ENCODE measurements at places on chromosomes 3 and 15.

DNA sequence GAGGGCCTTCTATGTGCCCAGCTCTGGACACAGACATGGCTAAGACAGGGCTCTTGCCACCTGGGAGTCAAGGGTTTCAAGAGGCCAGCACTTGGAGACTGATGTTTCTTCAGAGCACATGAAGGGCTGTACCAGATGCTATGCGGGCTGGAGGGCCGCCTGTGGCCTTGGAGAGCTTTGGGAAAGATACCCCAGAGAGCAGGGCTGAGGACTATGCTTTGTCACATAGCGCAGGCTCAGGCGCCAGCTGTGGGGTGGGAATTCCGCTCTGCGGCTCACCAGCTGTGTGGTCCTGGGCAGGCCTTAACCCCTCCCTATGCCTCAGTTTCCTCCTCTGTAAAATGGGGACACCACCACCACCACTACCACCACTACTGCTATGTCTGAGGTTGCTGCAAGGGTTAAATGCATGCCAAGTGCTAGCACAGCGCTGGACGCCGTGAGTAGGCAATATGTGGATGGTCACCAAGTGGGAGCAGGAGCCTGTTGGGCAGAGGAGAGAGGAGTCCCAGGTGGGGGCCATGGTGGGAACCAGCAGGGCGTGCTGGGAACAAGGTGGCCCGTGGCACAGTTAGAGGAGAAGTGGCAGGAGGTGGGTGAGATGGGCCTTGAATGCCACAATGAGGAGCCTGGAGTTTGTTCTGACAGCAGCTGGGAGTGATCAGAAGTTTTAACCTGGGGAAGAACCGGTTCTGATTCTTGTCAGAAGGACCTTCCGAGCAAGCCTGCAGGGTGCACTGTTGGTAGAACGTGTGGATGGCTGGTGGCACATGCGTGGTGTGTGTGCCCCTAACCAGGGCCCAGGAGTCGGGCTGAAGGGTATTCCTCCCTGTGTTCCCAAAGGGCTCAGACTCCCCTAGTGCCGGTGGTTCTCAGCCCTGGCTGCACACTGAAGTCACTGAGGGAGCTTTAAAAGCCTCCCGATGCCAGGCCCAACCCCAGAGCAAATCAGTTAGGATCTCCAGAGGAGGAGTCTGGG, 41.7 kb downstream of the FEM1B start:
- DNase-seq: no peak

- no peak for DNase-seq
These were observed 172.0 kb downstream of the TCF12 start for GRCh38 chr15:57090496-57090859.

GRCh38 chr3:118380576-118380975, 654.1 kb downstream of the IGSF11 start:
- no peak for DNase-seq

DNA sequence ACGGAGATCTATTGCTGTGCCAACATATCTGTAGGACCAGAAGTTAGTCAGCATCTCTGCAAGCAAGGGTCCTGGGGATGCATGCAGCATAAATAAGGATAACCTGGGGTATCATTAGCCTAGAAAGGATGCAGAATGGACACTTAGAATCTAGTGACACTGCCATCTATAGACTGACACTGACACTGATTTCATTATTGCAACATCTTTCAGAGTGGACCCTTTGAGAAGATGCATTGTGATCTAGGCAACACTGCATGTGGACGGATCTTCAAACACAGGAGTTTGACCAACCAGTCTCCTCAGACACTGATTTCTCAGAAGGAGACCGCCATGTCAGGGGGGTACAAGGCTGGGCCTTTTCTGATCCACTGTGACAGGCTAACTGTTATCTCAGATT, 52.4 kb downstream of the SCN10A start:
- no peak for DNase-seq

DNA sequence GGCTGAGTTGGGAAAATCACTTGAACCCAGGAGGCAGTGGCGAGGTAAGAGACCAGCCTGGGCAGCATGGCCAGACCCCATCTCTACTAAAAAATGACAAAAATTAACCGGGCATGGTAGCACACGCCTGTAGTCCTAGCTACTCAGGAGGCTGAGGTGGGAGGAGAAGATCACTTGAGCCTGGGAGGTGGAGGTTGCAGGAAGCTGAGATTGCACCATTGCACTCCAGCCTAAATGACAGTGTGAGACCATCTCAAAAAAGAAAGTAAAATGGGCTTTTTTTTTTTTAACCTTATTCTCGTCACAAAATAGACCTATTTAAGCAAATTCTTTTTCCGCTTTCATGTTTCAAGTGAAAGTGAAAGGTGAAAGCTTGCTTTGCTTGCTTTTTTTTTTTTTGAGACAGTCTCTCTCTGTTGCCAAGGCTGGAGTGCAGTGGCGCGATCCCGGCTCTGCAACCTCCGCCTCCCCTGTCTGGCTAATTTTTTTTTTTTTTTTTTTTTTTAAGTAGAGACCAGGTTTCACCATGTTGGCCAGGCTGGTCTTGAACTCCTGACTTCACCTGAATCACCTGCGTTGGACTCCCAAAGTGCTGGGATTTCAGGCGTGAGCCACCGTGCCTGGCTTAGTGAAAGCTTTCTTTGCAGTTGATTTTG, 3.6 kb downstream of the PDIA3 start:
- DNase-seq: no peak

GRCh38 chr15:86231864-86232721, 152.4 kb downstream of the AGBL1 start:
- DNase-seq: peak; percentile 10

GRCh38 chr3:29760226-29760685, 479.4 kb downstream of the RBMS3 start:
- no peak for DNase-seq

DNA sequence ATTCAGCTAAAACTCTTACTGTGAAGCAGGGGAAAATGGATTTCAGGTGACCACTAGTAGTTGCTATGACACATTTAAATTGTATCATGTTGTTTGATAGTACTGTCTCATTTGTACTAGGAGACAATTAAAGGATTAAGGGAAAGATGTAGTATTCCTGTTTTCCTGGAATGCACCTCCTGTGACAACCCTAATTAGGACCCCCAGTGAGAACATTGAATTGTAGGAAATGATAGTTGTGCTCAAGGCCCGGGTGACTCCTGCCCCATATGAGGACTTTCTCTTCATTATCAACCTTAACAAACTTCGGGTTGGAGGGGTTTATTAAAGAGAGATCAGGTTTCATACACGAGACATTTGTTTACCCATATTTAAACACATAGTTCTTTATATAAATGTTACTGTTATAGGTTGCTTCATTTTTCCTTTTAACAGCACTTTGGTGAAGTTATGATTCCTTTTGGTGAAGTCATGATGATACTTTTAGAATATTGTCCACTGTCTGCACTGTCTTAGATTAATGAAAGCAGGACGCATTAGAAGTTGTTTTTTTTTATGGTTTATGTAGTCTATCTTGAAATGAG, 392.6 kb upstream of the NAALADL2 start:
- no peak for DNase-seq

- no peak for DNase-seq
These were observed 171.5 kb downstream of the NUP210 start for GRCh38 chr3:13248640-13249039.

DNA sequence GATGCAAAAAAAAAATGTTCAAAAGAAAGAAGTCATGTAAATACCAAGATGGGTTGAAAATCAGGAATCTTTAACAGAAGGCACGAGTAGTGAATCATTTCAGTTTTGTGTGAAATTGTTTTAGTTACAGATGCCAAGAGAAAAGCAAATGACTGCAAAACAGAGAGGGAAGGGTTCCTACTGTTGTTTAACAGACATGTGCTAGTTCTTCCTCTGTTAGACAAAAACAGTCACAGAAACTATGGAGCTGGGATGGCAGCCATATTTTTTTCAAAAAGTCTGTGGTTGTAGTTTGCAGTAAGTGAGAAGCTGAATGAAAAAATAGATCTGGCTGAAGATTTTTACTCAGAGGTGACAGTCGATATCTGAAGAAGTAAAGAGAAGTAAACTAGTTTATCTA, 511.9 kb downstream of the ZIC1 start:
- no peak for DNase-seq

DNA sequence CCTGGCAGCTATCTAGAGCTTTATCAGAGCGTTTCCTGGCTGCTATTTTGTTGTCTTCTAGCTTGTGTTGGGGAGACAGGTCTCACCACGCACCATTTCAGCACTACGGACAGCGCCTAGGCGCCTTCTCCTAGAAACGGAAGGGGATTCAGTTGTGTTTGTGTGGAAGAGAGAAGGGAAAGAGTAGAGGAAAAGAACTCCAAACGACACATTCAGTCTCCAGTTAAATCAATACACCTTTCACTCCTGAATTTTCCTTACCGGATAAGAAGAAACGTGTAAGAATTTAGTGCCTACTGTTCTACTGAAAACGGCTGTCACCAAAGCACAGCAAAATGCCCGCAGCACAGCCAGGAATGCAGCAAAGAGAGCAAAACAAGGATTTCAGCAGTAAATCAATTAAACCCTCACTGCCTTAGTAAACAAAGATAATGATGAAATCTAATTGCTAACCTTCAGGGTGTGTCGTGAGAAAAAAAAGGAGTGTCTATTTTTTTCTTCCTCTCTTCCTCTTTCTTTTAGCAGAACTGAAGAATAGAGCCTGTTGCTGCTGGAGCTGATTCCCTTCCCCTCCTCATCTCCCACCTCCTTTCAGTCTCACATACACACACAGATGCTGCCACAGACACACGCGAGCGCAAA, 412 bp upstream of the CTXN2 start:
- peak; percentile 33 for DNase-seq

- DNase-seq: no peak
These were observed 150.2 kb downstream of the IMPG2 start for GRCh38 chr3:101170062-101170771.

DNA sequence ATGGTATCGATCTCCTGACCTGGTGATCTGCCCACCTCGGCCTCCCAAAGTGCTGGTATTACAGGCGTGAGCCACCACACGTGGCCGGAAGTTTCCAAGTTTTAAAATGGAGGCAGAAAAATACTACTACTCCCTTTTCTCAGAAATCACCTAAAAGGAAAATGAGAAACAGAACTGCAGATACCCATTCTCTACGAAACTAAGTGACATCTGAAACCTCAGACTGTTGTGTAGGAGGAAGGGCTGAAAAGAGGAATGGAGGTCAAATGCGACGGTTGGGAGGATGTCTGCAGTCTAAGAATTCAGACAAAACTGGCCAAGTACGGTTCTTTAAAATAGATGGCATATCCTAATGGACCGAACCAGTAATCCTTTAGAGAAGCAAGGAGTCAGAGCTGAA, 24.1 kb downstream of the WDR48 start:
- no peak for DNase-seq

DNA sequence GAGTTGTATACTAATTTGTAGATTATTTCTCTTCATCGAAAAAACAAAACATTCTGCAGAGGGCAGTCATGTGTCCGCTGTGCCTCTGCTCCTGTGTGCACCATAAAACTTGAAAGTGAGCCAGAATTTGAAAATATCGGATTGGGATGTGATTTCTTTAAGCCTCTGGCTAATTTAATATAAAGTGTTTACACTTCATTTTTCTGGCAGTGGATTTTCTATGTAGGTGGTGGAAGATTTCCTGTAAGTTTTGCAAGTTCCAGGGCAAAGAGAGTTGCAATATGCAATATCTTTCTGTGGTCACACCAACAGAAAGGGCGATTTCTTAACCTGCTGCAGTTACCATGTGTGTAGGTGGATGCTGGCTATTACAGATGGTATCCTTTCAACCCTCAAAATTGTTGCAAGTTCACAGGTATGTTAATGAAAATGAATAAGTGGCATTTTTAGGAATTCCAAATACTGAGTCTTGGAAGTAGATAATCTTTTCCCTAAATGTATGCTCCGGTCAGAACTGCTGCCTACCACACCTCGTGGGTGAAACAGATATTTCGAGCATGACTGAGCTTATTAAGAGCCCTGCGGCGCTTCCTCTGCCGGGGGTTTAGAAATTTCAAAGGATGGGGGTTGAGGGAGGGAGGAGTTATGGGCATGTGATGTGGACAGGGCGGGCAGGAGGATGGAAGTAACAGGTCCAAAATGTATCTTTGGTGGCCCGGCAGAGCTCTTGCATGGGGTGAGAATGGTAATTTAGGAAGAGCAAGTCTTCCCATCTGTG, 134.0 kb downstream of the PGPEP1L start:
- DNase-seq: no peak

- peak; percentile 65 for DNase-seq
These were observed 90.2 kb upstream of the KLF13 start for GRCh38 chr15:31236184-31237042.

DNA sequence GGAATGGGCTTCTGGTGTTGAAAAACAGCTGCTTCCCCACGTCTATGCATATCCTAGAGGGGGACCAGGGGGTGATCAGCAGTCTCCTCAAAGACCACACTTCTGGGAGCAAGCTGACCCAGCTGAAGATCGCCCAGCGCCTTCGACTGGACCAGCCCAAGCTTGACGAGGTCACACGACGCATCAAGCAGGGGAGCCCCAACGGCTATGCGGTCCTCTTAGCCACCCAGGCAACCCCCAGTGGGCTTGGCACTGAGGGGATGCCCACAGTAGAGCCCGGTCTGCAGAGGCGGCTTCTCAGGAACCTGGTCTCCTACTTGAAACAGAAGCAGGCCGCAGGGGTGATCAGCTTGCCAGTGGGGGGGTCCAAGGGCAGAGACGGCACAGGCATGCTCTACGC, 2.5 kb downstream of the RBM15B start:
- DNase-seq: no peak

GRCh38 chr3:172129850-172130716, 90.7 kb downstream of the FNDC3B start:
- DNase-seq: no peak

DNA sequence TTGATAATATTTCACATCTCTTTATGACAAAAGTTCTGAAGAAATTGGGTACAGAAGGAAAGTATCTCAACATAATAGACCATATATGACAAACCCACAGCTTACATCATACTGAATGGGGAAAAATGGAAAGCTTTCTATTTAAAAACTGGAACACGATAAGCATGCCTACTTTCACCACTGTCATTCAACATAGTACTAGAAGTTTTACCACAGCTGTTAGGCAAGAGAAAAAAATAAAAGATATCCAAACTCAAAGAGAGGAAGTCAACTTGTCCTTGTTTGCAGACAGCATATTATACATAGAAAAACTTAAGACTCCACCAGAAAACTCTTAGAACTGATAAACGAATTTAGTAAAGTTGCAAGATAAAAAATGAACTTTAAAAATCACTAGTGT, 40.3 kb downstream of the COPS2 start:
- no peak for DNase-seq

DNA sequence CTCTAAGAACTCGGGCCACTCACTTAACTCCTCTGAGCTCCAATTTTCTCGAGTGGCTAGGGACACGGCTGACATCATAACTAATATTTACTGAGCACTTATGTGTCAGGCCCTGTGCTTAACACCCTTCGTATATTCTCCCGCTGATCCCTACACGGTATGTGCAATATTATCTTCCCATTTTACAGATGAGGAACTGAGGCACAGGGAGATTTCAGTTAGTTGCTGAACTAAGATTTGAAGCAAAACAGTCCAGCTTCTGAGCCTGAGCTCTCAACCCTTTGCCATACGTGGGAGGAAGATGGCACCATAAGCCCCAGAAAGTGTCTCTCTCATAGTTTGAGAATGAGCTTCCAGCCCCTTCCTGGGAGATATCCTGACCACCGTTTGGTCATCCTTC, 19.6 kb downstream of the FAH start:
- DNase-seq: no peak

- DNase-seq: no peak
These were observed 295.5 kb downstream of the RPLP1 start for GRCh38 chr15:69748131-69748530.

GRCh38 chr15:78223396-78224022, 10.9 kb downstream of the ACSBG1 start:
- no peak for DNase-seq

- DNase-seq: no peak
These were observed 45.8 kb downstream of the EBLN2 start for GRCh38 chr3:73107215-73107614.
